D341Med (cell line): ENCODE measurements at places on chromosomes 4 and X.

DNA sequence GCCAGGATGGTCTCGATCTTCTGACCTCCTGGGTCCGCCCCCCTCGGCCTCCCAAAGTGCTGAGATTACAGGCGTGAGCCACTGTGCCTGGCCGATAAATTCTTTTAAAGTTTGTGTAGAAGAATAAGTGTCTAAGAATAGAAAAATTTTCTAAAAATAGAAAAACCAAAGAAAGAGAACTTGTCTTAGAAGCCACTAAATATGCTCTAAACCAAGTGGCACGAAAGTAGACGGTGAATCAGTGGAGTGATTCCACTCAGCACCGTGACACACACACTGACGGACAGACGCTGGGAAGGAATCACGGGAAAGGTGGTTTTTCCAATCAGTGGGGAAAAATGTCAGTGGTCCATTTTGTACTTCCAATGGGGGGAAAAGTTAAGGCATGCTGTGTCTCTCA lies 72.7 kb upstream of the PSAPL1 start:
- no peak for DNase-seq

DNA sequence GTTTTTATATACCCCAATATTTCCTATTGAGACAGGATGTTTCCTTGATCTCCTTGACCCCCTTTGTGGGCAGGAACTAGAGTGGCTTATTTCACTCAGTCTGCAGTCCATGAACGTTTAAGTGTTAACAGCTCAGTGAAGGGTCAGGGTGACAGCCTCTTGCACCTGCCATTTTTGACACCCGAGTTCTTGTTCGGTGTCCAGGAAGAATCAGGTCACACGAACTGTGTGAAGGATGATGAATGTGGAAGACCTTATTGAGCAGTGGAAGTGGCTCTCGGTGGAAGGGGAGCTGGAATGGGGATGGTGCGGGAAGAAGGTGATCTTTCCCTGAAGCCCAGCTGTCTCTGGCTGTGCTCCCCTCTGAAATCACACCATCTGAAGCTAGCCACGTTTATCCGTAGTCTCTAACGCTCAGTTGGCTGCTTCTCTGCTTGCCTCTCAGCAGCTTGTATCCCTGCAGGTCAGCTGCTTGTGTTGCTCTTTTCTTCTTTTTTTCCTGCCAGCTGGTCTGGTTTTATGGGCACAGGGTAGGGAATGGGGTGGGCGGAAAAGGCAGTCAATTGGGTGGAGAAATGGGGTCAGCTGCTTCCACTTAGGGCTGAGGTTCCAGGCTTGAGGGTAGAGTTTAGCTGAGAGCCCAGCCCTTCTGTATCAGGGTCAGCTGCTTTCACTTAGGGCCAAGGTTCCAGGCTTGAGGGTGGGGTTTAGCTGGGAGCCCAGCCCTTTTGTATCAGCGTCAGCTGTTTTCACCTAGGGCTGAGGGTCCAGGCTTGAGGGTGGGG lies 29.0 kb upstream of the CCNG2 start:
- no peak for DNase-seq

GRCh38 chrX:38156838-38157237 lies 63.8 kb downstream of the SRPX start:
- DNase-seq = no peak

- no peak for DNase-seq
Observed at GRCh38 chrX:125327891-125328290, 8.2 kb downstream of the TEX13C start.

DNA sequence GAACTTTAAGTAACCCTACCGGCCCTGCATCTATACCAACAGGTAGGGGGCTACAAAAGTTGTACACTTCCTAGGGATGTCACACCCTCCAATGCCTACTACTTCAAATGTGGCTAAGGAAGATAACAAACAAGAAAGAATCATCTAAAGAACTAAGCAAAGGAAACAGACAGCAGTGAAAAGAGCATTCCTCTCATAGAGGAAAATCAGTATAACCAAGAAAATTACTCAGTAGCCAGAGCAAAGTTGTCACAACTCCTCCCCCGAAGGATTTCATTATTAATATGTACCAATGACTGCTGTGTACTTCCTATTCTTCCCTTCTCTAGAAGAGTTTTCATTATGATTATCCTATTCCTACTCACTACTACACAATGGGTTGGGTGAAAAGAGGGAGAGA lies 12.6 kb downstream of the ANKRD17 start:
- no peak for DNase-seq

GRCh38 chrX:145673841-145674240 lies 143.8 kb upstream of the SLITRK2 start:
- DNase-seq = no peak

- DNase-seq = no peak
Observed at GRCh38 chr4:10090467-10091250, 25.9 kb downstream of the WDR1 start.

- DNase-seq = no peak
Observed at GRCh38 chr4:38804654-38805295, at the start of gene TLR1. Gene TLR1 (minus strand): TSS chr4:38804791. CDS start chr4:38798831, 5,960 bp downstream.
